Naive thymus-derived CD8-positive, alpha-beta T cell (primary cell): ENCODE measurements at places on chromosomes 5 and 9. TPM values are rescaled to one million over a fixed set of nuclear protein-coding genes. Genes with fewer than 3 reads are reported as not detected.

The PRDM9 gene
- total RNA-seq: not detected

The ZDHHC11B gene
- total RNA-seq: 1.1 TPM

The GARIN3 gene
- not detected for total RNA-seq

The MCTP1 gene
- 0.80 TPM for total RNA-seq
